Dermis blood vessel endothelial cell (primary cell): ENCODE measurements at places on chromosomes 5 and 9. TPM values are rescaled to one million over a fixed set of nuclear protein-coding genes. Genes with fewer than 3 reads are reported as not detected.

GRCh38 chr5:113266227-113266912 is 168.4 kb downstream of the TSSK1B start:
- DNase-seq: no peak

TLX3 gene
- not detected in 2 replicates for total RNA-seq

SHOC1 gene
- not detected in 2 replicates for total RNA-seq

PDLIM4 gene
- total RNA-seq: 31.0 and 51.6 TPM in 2 replicates

IZUMO3 gene
- total RNA-seq: not detected in 2 replicates

EHMT1 gene
- total RNA-seq: 65.3 and 89.3 TPM in 2 replicates

F2RL2 gene
- under 0.01 and 0.14 TPM in 2 replicates for total RNA-seq
